ENCODE measurements at places on chromosomes 1 and 21.

DNA sequence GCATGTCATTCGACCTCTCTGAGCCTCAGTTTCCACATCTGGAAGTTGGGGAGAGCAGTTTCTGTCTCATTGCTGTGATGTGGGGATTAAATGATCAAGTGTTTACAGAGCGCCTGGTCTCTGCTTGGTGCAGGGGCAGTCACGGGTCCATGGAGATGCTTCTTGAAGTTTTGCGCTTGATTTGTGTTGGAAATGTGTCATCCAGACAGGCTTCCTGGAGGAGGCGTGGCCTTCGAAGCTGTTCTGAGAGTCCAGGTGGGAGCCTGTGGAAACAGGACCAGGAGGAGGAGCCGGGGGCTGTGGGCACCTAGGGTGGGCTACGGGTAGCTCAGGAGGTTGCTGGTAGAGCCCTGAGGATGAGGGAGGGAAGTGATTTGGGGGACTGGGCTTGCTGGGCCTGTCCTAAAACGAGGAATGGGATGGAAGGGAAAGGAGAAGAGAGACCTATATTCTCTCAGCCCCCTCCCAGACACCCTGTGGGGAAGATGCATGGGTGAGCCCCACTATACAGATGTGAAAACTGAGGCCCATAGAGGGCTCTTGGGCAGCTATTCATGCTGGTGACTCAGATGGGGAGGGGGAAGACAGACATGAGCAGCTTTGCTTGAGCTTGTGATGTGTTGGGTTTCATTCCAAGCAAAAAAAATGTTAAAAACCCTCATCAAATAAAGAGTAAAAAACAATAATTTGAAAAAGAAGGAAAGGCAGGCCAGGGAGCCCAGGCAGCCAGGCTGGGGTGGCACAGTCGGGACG, 107.2 kb upstream of the WNT4 start:
- DNase-seq = no peak

- no peak for DNase-seq
Observed at GRCh38 chr1:218930472-218931241, 243.0 kb upstream of the LYPLAL1 start.

GRCh38 chr1:210687582-210688279, 359.0 kb downstream of the HHAT start:
- no peak for DNase-seq

- DNase-seq = no peak
Observed at GRCh38 chr21:41406340-41406739, 19.7 kb upstream of the MX1 start.

GRCh38 chr1:4210043-4210442, 310.0 kb upstream of the C1orf174 start:
- no peak for DNase-seq

GRCh38 chr1:53627666-53628065, 111.3 kb downstream of the GLIS1 start:
- no peak for DNase-seq

DNA sequence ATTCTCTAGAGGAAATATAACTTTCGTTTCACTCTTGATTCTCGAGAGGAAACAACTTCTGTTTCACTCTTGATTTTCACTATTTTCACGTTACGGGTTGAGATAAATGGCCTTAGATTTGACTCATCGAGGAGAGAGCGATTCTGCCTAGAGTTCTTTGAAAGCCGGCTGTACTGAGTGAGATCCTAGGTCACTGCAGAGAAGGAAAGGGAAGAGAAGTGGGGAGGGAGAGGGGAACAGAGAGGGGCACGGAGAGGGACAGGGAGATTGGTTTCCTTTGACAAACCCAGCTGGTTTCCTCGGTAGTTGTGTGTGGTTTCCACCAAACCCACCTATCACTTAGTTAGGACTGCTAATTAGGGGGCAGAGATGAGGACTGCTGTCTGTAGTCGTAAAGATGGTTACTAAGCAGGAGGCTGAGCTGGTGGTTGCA, 21.6 kb upstream of the GPR137B start:
- DNase-seq = no peak

DNA sequence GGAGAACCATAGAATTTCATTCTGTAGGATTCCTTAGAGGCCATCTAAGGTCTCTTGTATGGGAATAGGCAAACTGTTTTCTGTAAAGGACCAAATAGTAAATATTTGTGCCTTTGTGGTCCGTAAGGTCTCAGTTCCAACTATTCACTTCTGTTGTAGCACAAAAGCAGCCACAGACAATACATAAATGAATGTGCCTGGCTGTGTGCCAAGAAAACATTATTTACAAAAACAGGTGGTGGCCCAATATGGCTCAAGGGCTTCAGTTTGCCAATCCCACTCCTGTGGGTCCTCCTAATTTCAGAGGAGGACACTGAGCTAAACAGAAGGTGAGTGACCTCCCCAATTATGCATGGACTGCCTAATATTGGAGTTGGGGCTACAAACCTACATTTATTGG, 67.6 kb upstream of the EDEM3 start:
- DNase-seq = no peak

DNA sequence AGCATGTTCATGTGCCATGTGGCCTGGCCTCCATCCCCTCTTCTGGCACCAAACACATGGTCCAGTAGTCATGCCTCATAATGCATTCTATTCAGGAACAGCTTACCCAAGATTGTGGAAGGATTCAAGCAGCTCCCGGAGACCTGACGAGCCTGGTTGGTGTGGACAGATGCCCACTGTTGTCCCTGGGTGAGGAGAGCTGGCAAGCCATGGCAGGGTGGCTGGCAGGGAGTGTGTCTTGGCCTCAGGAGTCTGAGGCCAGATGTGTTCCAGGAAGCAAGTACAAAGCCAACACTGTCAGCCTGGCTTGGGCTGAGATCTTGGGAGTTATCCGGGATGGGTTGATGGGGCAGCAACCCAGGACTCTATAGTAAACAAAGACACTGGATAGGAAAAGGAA, 7.3 kb upstream of the FABP3 start:
- no peak for DNase-seq

DNA sequence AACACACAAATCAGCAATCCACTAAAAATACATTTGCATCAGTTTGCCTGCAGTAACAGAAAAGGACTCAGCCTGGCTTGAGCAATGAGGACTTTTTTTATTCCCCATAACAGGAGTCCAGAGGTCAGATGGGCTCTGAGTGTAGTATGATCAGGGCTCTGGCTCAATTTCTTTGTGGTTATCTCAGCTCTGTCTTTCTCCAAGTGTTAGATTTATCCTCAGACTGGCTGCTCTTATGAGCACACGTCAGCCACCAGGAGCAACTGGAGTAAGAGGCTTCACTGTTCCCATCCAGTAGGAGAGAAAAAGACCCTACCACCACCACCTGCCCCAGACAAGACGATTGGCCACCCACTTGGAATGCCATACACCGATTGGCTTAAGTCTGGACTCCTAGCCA, 36.2 kb upstream of the KLHDC7A start:
- no peak for DNase-seq

DNA sequence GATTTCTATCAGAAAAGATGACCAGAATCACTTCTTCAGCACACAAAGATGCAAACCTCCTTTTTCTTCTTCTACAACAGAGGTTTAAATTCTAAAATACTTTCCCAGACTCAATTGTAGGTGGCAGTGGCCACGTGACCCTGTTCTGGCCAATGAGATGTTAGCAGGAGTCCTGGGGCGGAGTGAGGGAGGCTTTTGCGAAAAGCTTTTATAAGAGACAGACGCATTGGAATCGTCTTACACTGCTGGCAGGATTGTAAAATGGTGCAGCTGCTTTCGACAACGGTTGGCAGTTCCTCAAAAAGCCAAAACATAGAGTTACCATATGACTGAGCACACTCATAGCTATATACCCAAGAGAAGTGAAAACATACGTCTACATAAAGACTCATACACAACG, 87.0 kb upstream of the MAGI3 start:
- DNase-seq = no peak
